Kidney capillary endothelial cell (primary cell): ENCODE measurements at places on chromosomes 4 and X.

DNA sequence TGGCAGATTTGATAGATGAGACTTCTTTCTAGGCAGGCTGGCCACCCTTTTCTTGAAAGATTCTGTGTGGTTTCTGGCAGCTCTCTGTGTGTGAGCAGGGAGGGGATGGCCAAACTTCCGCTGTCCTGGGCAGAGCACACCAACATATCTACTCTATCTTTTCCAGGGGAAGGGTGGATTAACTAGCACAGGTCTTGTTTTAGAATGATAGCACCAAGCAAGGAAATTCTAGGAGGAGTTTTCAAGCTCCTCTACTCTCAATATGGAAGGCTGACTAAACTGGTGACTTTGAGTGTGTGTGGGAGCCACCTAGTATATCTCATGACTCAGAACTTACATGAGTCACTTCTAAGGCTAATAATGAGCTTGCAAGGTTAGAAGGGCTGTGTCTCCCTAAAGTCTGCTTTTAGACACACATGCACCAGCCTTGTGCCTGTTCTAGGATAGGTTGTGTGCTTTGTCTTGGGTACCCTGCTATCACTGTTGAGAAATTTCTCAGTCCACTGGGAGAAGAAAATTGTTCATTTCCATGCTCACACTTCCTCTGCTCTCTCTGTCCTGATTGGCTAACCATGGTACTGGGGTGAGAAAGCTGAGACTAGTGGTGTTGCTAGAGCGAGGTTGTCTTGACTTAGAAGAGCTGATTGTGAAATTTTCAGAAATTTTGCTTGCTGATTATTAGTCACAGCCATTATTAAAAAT, 72.9 kb downstream of the YIPF6 start:
- DNase-seq, result peak; percentile 65

- no peak for DNase-seq
These were observed 167.1 kb downstream of the MAML3 start for GRCh38 chr4:139986689-139987501.

DNA sequence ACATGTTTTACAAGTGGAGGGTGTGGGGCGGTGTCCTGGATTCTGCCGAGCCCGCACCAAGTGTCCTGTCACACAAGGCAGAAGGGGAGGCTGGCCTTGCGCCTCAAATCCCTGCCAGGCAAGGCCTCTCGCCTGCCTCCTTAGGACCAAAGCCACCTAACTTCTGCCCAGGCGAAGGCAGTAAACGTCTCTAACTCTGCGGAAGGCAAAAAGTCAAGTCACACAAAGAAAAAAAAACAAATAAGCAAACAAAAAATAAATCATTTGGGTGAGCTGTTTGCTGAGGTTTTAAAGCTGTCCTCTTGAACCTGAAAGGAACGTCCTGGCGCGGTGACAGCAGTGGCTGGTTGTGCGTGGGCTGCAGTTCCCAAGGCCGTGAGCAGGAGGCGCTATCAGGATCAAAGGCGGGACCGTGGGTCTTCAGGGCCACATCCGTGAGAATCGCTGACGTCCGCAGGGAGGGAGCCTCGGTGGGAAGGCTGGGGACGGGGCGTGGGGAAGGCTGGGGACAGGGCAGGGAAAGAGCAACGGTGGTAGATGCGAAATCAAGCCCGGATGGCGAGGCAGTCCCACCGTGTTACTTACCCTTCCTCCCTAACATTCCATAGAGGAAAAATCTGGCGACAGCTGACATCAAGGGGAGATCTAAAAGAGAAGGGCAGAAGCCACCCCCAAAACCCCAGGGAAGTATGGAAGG, 99.1 kb downstream of the TRAPPC11 start:
- no peak for DNase-seq

DNA sequence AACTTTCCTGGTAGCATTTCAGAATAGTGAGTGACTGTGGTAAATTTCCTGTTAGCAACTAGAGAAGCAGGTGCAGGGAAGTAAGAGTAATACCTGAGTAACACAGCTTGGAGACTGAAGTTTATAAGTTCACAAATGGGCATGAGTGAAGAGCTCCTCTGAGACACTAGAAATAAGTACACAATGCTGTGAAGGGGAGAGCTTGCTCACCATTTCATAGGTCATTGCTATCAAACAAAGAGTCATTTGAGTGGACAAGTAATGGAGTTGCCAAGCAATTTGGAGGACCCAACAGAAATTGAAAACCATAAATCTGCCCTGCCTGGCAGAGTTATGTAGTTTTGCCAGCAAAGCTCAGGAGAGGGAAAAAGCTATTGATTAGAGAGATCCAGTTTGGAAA, 523.6 kb downstream of the TRAM1L1 start:
- no peak for DNase-seq

- no peak for DNase-seq
These were observed 155.0 kb downstream of the QDPR start for GRCh38 chr4:17356926-17357325.

DNA sequence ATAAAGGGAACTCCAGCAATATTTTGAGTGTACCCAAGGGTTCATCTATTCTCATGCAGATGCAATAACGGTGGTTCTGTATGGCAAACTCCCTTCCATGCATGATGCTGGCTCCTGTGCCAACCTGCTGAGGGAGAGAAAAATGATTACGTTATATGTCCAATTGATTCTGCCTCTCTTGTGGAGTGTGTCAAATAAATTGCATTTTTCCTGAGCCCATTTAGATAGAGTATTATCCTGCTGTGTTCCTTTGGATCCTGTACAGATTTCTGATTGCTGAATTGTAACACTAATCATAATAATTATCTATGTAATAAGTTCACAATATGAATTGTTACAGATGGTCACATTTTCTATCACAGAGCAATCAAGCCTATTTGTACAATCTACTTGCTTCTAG, 821.7 kb downstream of the C4orf33 start:
- DNase-seq, result no peak

GRCh38 chrX:68676335-68676734, 28.9 kb downstream of the STARD8 start:
- no peak for DNase-seq

DNA sequence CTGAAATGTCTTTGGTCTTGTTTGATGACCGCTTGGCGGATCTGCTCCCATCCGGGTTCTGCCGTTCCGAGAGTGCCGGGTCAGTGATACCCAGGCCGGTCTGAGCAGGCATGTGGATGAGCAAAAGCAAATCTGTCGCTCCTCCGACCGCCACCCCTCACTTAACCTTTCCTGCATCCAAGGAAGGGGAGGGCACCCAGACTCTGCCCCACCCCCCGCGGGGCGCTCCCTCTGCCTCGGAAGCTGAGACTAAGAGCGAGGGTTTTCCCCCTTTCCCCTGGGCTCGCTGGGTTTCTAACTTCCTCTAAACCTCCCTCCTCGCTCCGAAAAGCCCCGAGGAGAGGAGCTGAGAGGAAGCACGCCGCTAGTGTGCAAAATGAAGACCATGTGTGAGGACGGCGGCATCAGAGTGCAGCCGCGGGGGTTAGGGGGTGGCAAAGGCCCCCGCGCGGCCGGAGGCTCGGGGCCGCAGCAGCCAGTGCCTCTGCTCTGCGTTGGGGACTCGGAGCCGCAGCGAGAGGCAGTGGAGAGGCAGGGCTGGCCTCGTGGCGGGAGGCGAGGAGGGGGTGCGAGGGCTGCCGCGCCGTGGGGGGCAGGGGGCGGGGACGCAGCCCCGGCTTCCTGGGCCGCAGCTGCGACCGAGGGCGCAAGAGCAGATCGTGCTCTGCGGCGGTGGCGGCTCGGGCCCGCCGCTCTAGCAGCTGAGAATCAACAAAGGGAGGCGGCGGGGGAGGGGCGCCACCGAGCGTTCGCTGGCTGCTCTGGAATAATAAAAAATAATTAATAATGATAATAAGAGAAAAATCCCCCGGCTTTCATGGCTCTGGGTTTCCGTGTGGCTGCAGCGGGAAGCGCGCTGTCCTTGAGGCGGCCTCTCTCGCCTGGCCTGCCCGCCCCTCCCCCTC, 55.8 kb upstream of the BCOR start:
- DNase-seq, result no peak

DNA sequence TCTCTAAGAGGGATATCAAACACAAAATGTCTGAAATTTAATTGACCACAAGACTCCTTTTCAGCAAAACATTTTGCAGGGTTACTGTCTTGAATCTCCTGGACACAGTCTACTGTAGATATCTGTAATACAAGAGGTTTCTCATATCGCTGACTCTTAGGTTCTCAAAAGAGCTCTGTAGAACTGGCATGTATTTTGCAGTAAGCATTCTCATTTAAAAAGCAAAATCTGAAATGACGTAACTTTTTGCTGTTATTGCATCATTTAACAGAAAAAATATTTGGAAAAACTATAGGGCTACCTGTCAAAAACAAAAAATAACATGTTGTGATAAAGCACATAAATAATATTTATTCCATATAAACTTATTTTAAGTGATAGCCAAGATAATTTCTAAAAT, 114.2 kb downstream of the CDS1 start:
- DNase-seq, result no peak

DNA sequence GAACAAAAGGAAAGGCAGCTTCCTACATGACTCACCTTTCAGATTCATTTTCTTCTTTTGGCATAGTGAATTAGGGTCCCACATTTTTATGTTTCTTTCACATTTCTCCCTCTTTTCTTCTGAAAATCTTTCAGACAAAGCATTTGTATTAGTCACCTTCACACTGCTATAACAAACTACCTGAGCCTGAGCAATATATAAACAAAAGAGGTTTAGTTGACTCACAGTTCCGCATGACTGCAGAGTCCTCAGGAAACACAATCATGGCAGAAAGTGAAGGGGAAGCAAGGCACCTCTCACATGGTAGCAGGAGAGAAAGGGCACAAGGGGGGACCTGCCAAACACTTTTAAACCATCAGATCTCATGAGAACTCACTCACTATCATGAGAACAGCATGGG, 36.9 kb downstream of the MAGEA9 start:
- DNase-seq, result no peak

DNA sequence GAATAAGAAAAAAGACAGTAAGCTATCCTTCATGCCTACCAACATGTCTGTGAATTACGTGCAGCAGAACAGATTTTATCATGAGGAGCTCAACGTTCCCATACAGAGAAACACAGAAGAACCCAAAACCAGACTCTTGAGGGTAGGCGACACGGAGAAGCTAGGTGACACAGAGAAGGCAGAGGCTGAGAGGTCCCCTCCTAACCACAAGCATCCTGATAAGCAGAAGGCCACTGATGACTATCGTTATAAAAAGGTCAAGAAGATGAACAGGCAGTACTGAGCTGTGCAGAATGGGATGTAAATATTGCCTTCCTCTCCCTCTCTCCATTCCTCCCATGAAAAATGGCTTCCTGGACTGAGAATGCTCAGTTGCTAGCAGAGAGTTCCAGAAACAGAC, 350.2 kb upstream of the BOD1L1 start:
- DNase-seq, result no peak

DNA sequence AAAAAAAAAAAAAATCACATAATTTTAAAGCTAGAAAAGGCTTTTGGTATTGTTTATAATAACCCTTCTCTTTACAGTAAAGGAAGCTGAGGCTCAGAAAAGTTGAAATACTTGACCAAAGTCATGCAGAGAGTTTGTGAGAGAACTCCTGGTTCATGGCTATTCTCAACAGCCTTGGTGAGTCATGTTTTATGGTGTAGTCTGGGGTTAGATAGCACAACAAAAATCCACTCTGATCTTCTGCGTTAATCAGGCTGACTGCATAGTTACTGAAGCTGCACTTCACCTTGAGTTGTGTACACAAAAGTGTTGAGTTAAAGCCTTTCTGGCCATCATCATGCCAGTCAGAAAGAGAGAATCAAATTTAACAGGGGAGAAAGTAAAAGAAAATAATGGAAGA, 19.3 kb upstream of the SFRP2 start:
- DNase-seq, result no peak

DNA sequence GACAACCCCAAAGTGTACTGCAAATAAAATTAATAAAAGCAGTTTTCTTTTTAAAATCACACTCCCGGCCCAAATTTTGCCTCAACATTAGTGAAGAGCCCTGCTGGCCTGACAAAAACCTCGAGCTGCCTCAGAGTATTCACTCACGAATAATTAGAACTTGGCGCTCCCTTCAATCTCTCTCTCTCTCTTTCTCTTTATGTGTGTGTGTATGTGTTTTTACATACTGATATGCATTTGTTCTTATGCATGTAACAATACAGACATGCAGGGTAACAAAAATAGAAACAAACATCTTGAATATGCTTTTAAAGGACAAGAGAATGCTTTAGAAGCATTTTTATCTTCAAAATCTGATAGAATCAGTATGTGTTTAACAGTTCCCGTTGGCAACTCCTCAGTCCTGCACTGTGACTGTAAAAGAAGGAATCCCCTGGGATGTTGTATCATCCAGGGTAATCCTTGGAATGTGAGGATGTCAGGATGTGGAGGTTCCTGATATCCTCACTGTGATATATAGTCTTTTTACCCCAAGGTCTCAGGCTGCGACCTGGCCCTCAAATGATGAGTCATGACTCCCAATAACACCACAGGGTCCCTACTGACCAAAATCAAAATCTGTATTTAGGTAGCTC, 53.0 kb downstream of the PTCHD1 start:
- no peak for DNase-seq
